ENCODE measurements at places on chromosomes 11 and 22.

DNA sequence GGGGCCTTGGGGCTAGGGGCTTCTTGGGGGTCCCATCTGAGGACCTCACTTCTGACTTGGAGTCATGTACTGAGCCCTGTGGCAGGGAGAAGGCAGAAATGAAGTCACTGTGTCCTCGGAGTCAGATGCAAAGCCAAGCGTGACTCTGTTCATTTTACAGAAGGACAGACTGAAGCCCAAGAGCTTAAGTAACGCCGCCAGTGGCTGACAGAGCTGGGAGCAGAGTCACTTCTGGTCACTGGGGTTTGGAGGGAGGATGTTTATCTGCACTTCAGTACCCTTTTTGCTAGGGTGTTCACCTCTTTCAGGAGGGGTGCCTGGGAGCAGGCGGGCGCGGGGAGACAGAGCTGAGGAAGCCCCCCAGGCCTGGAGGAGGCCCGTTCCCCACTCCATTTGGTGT, 10.7 kb downstream of the CD6 start:
- no peak for DNase-seq

DNA sequence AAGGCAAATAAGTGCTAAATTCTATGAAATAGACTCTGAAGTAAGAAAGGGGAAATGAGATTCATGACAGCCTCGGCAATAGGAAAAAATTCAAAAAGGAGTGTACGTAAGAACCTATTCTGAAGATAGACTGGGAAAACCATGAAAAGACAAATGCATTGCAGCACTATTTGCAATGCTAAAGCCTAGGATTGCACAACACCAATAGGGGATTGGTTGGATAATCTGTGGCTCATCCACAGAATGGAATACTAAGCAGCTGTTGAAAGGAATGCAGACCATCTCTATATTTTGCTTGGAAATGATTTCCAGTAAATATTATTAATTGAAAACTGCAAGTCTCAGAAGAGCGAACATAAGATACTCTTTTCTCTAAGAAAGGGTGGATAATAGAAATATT, 91.7 kb upstream of the CLMP start:
- no peak for DNase-seq

- no peak for DNase-seq
Measured at GRCh38 chr22:49491726-49492125, 335.9 kb downstream of the BRD1 start.

- no peak for DNase-seq
Measured at GRCh38 chr11:134393638-134394037, 18.4 kb downstream of the B3GAT1 start.

DNA sequence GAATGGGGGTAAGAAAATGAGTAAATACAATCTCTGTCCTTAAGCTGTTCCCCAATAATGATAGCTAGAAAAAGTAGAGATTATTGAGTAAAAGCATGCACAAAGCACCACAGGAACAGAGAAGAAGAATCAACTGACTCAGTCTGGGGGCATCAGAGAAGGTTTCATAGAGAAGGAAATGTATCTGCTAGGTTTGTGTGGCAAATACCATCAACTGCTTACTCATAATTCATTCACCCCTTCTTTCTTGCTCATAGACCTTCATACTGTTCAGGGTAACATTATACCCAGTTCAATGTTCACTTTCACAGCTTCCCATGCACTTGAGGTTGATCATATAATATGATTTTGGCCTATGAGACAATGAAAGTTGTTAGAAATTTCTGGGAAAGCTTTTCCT, 85.2 kb upstream of the SCUBE2 start:
- DNase-seq, result no peak

- DNase-seq, result peak; percentile 20
Measured at GRCh38 chr11:128694618-128695481, 978 bp downstream of the FLI1 start.

GRCh38 chr11:198236-198806, 5.4 kb downstream of the SCGB1C1 start:
- DNase-seq, result no peak

- no peak for DNase-seq
Measured at GRCh38 chr22:38454353-38455075, 485 bp downstream of the KCNJ4 start.

GRCh38 chr11:115300660-115301428, 203.4 kb downstream of the CADM1 start:
- no peak for DNase-seq

Measured in activated naive CD4-positive, alpha-beta T cell (primary cell).